ENCODE measurements at places on chromosomes 5 and 9. TPM values are rescaled to one million over a fixed set of nuclear protein-coding genes. Genes with fewer than 3 reads are reported as not detected.

The SPINK5 gene
- 0.27 TPM for total RNA-seq

The RABEPK gene
- total RNA-seq, result 19.3 TPM

The PRDM9 gene
- total RNA-seq, result not detected

The IL7R gene
- 0.22 TPM for total RNA-seq

The GLE1 gene
- 19.6 TPM for total RNA-seq

- no peaks in the 10 kb centered on the region for H3K36me3 ChIP-seq
- H3K27ac ChIP-seq, result no peak overlapping the region
- no peaks in the 10 kb centered on the region for H3K27me3 ChIP-seq
These were observed 6.5 kb upstream of the FGF1 start for GRCh38 chr5:142692321-142692894.

DNA sequence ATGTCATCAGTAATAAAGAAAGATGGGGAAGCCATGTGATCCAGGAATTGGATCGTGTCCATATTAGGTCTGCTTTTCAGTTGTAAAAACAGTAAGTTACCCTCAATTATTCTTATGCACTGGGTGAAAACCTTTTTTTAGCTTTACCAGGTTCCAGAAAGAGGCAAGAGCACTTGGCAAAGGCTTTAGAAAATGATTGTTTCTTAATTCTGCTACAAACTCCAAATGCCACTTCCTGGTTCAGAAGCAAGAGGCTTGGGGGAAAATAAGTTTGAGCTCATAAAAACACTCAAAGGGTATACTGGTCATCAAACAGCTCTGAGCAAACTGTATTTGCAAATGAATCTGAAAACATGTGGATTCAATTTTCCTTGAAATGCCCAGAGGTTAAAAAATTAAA is 615.6 kb downstream of the EBF1 start:
- no peaks in the 10 kb centered on the region for H3K27me3 ChIP-seq
- peak overlapping the region; percentile 92 for H3K27ac ChIP-seq
- H3K4me3 ChIP-seq, result no peak overlapping the region
- DNase-seq, result peak; percentile 85
- no peaks in the 10 kb centered on the region for H3K36me3 ChIP-seq

- H3K36me3 ChIP-seq, result no peaks in the 10 kb centered on the region
- H3K27ac ChIP-seq, result no peak overlapping the region
- DNase-seq, result peak; percentile 15
- H3K4me3 ChIP-seq, result no peak overlapping the region
These were observed 406.4 kb downstream of the HTR1A start for GRCh38 chr5:63555874-63556273.

DNA sequence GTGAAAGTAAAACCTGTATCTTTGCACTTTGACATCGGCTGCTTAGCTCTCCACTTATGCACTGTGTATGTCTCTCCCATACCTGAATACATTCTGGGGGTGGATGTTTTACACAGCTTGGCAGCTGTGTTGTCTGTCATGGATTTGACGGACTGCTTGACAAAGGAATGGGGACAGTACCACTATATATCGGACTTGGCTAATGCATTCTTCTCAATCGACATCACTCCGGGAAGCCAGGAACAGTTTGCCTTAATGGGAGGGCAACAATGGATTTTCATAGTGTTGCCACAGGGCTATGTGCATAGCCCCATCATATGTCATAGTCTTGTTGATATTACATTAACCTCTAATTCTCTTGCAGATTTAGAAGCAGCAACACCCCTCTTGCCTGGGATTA is 1008.3 kb downstream of the DNAH5 start:
- no peaks in the 10 kb centered on the region for H3K27me3 ChIP-seq
- H3K4me3 ChIP-seq, result no peak overlapping the region
- no peak for DNase-seq
- no peaks in the 10 kb centered on the region for H3K4me1 ChIP-seq
- H3K27ac ChIP-seq, result no peak overlapping the region

GRCh38 chr9:37410969-37411785 is 11.3 kb upstream of the GRHPR start:
- H3K36me3 ChIP-seq, result no peaks in the 10 kb centered on the region
- H3K4me3 ChIP-seq, result no peak overlapping the region
- no peaks in the 10 kb centered on the region for H3K27me3 ChIP-seq
- peaks cover 35% of the 10 kb centered on the region for H3K4me1 ChIP-seq
- no peak overlapping the region for H3K27ac ChIP-seq
- DNase-seq, result no peak

GRCh38 chr5:172002310-172002709 is 4.1 kb downstream of the FBXW11 start:
- no peak overlapping the region for H3K4me3 ChIP-seq
- H3K27me3 ChIP-seq, result no peaks in the 10 kb centered on the region
- H3K4me1 ChIP-seq, result peaks cover 13% of the 10 kb centered on the region
- no peaks in the 10 kb centered on the region for H3K36me3 ChIP-seq
- peak; percentile 16 for DNase-seq

GRCh38 chr5:97874491-97874890 is 691.4 kb upstream of the RIOK2 start:
- no peaks in the 10 kb centered on the region for H3K4me1 ChIP-seq
- H3K36me3 ChIP-seq, result no peaks in the 10 kb centered on the region
- H3K4me3 ChIP-seq, result no peak overlapping the region
- H3K27me3 ChIP-seq, result no peaks in the 10 kb centered on the region
- peak; percentile 11 for DNase-seq

Measured in muscle of leg (tissue), 16 donors.